ENCODE measurements at places on chromosomes 3 and 15. TPM values are rescaled to one million over a fixed set of nuclear protein-coding genes. Genes with fewer than 3 reads are reported as not detected.

DNA sequence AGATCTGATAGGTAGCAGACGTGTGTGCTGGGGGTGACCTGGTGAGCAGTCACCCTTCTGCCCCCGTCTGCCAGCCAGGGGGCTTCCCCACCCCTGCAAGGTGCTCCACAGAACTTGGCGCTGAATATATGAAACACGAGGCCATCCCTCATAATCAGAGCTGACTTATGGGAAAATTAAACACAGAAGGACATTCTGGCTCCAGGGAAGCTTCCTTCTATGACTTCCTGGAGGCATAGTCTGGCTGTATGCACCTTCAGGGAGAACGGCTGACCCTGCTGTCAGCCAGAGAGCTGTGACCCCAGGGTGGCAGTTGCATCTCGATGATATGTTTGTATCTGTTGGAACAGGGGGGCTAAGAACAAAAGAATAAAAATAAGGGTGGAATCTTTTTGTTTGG is 26.6 kb upstream of the MRPS22 start:
- no peak for DNase-seq

- DNase-seq = no peak
Observed at GRCh38 chr3:37635251-37635650, 226.4 kb upstream of the CTDSPL start.

GRCh38 chr3:17639765-17640164 is 102.7 kb downstream of the TBC1D5 start:
- DNase-seq = no peak

GRCh38 chr3:72601060-72601459 is 247.2 kb downstream of the SHQ1 start:
- DNase-seq = no peak

Gene MAP6D1
- 14.4 TPM for total RNA-seq

Gene SAMD7
- not detected for total RNA-seq
